Activated T-helper 1 cell treated with anti-CD3 and anti-CD28 coated beads, Interleukin-12 subunit alpha, Interleukin-12 subunit beta, Interleukin-2, Interleukin-4 antibody, amounts not matched to agents 30 ng/mL and 10 ng/mL and 1 ng/mL, durations not matched to agents 14 hours and 24 hours and 36 hours (primary cell): ENCODE measurements at places on chromosomes 2 and 18. TPM values are rescaled to one million over a fixed set of nuclear protein-coding genes. Genes with fewer than 3 reads are reported as not detected.
A peak's percentile ranks its signal among the peaks of the same experiment; 100 is the strongest.

DNA sequence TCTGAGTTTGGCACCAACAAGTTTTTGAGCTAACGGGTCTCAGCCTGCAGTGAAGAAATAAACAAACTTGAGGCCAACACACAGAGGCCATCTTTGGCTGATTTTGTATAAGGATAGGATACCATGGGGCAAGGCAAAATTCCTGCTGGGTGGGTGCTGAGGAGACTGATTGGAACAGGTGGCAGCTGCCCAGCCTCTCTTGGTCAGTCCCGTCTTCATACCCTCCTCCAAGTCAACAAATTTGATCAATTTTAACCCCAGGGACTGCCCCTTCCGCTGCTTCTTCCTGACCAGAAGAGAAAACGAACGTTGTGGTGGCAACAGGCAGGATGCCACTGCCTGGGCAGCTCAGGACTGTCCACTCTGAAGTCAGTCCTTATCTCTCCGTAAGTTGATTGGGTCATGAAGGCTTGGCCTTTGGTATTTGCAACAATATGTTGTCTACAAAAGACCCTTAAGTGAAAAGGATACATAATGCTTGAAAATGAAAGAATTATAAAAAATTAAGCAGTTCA lies 139.3 kb downstream of the SPP2 start:
- DNase-seq, result no peak

DNA sequence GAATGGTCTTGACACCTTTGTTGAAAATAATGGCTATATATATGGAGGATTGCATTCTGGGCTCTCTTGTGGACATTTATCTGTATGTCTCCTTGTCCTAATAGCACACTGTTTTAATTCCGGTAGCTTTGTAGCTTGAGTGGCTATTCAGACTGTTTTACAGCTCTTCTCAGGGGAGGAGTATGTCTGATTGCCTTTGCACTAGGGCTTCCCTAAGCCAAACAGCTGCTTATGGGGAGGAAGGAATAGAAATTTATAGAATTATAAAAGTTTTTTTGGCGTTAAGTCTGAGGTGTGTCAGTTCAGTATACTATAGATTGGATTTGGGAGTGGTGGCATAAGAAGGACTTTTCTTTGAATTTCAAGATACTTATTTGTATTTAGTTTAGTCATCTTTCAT lies 12.6 kb downstream of the SEH1L start:
- DNase-seq, result no peak

The LIMS3 gene
- total RNA-seq, result 0.12 and 0.36 TPM in 2 replicates

The ARHGAP15 gene
- total RNA-seq, result 64.3 and 65.3 TPM in 2 replicates

DNA sequence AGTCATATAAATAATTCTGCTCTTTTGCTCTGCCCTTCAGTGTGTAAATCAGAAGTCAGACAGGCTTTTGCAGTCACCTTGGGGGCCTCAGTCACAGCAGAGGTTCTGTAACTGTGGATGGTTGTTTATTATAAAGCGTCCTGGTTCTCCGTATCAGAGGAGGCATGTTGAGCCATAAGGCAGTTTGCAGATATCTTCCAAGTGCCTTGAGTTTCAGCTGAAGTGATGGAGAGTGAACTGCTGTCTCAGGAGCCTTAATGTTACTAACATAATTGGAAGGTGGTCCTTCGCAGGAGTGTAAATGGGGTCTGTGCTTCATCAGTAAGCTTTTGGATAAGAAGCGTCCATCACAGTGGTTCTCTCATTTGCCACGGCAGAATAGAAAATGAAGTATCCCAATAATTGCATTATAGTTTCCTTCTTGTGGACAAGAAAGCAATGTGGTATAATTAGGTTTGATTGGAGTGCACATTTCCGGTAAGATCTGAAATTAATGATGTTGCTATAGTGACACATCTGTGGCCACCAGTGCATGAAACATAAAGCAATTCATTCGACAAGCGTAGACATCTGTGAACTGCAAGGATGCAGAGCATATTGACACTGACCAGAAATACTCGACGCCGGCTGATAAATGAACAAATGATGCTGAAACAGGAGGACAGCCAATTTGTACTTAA lies 112.5 kb upstream of the NFATC1 start:
- DNase-seq, result no peak

DNA sequence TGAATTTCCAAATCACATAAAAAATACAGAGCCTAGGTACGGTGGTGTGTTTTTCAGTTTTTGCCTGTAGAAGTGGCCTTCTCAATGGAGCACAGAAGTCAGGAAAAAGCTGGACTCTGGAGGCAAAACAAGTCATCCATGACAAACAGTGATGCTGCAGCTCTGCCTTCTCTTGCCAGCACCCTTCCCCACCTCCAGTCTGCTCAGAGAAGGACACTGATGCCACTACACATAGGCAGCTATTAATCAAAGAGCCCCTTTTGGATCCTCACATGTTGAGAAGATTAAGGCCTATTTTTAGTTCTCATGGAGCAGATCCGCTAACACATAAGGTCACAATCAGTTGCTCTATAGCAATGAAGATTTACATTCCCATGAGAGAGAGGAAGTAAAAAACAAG lies 181.6 kb upstream of the GALNT5 start:
- DNase-seq, result no peak

- DNase-seq, result no peak
Observed at GRCh38 chr2:33084433-33084832, 137.7 kb downstream of the LTBP1 start.

The PSMA8 gene
- 0.44 and 0.49 TPM in 2 replicates for total RNA-seq

DNA sequence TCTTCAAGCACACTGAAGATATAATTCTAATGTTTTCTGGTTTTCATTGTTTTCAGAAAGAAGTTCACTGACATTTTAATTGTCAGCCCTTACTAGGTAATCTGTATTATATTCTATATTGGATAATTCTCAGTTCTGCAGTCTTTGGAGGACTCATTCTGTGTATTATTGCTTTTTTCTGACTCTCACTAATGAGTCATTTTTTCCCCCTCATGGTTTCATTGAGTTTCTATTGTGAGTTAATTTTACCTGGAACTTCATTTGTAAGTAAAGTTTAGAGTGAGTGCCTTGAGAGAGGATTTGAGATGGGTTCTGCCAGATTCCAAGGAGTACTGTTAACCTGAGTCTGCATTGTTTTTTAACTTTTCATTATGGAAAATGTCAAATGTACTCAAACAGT lies 90.4 kb upstream of the LYPD1 start:
- DNase-seq, result no peak

DNA sequence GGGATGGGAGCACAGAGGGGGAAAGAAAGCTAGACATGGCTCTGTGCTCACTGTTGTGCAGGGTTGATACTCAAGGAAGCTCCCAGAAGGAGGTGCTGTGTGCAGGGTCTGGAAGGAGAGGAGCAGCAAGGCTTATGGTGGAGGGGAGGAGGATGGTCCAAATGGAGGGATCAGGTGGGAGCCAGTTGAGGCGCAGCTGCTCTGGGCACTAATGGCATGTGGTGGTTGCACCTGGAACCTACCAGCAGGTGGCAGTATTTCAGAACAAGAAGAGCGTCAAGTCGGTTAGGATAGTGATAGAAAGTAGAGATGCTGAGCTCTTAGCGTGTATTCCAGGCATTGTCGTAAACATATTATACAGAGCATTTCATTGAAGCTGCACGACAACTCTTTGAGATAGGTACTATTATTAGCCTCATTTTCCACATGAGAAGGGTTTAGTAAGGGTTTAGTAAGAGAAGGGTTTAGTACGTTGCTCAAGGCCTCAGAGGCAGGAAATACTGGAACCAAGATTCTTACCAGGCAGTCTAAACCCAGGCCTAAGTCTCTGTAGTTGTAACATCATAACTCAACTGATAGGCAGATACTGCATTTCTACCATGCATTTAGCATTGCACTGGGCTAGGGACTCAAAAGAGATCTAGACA lies 223.7 kb downstream of the CYP26B1 start:
- DNase-seq, result peak; percentile 17

- no peak for DNase-seq
Observed at GRCh38 chr2:206984206-206984605, 44.9 kb downstream of the CPO start.

The CMPK2 gene
- total RNA-seq, result 4.1 and 7.4 TPM in 2 replicates

The TBR1 gene
- 0.05 TPM in 1 of 2 replicates, not detected in the other for total RNA-seq

The TUBA4B gene
- not detected in 2 replicates for total RNA-seq
